ENCODE measurements at places on chromosomes 13 and 19. TPM values are rescaled to one million over a fixed set of nuclear protein-coding genes. Genes with fewer than 3 reads are reported as not detected.

The CLEC17A gene
- total RNA-seq, result not detected

The CD177 gene
- 1.4 TPM for total RNA-seq

The OXGR1 gene
- total RNA-seq, result not detected

The TNFRSF19 gene
- 20.0 TPM for total RNA-seq

The RASAL3 gene
- total RNA-seq, result 1.7 TPM

The FCER2 gene
- not detected for total RNA-seq

The DLL3 gene
- total RNA-seq, result not detected

The KIR2DL4 gene
- total RNA-seq, result not detected

The LYL1 gene
- 9.4 TPM for total RNA-seq

The FFAR1 gene
- not detected for total RNA-seq

DNA sequence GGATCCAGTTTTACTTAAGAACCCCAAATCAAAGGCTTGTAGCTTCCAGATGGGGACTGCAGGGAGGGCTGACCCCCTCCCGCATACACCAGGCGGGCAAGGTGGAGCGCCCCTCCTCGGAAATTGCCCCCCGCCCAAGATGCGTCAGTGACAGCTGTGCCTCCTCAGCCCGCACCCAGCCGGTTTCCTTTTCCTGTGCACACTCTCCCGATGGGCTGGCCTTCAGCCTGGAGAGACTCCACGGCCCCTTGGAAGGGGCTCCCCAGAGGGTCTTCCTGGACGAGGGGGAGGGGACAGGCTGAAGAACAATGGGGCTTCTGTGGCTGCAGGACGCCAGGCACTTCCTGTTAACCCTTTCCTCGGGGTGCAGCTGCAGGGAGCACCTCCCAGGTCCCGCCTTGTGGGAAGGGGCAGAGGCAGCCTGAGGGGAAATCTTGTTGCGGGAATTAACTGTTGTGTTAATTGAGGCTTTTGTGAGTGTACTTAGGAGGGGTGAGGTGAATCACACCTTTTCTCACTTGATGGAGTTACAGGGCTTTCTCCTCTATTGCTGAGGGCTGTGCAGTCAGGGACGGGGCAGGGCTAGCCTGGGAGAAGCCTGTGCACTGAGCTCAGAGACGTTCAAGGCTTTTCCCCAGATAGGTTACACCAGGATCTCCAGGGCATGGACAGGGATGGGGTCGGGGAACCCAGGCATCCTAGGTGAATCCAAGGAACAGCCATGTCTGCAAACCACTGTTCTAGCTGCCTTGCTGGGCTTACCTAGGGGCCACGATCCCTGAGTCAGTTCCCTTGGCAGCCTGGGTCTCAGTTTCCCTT is 14.3 kb downstream of the IER2 start:
- DNase-seq, result peak; percentile 89

GRCh38 chr19:38013913-38014580 is 107.0 kb downstream of the SIPA1L3 start:
- no peak for DNase-seq

GRCh38 chr19:2355168-2356035 is 4.7 kb upstream of the TMPRSS9 start:
- DNase-seq, result no peak

DNA sequence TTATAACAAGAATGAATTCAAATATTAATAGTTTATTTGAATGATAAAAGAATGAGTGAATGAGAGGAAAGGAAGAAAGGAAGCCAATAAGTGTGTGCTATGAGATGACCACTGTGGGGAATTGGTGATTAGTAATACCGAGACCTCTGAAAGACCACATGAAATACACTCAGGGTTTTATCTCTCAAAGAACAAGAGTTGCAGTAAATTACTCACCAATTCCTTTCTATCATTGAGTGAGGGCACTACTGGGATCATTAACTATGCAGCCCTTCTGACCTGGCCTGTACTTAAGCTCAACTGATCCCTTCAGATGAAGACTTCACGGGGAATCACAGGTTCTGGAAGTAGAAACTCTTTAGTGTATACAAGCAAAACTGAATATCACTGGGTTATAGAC is 1636.1 kb downstream of the SLITRK5 start:
- no peak for DNase-seq

DNA sequence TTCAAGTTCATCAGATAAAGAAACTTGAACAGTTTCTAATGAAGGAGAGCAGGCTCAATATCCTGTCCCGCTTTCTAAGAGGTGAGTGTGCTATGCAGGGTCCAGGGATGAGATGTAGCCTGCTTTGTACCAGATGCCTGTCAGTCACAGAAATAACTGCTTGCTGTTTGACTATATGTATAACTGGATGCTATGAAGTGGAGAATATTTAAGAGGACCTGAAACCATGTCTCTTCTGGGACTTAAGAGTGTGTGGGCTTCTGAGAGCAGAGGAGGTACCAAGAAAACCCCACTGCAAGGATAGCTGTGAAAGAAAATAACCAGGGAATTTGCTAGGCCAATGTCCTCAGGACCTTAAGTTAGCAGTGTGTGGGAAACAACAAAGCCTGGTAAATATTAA is 246.3 kb upstream of the RFC3 start:
- no peak for DNase-seq

- DNase-seq, result no peak
These were observed 11.2 kb upstream of the KLF12 start for GRCh38 chr13:74145249-74145975.

GRCh38 chr19:46298479-46299003 is 1.7 kb downstream of the HIF3A start:
- no peak for DNase-seq

GRCh38 chr13:79668201-79668752 is 187.3 kb downstream of the NDFIP2 start:
- no peak for DNase-seq

GRCh38 chr19:35869327-35870123 is 1.2 kb downstream of the APLP1 start:
- no peak for DNase-seq

GRCh38 chr13:42645717-42646116 is 71.8 kb downstream of the TNFSF11 start:
- DNase-seq, result no peak

DNA sequence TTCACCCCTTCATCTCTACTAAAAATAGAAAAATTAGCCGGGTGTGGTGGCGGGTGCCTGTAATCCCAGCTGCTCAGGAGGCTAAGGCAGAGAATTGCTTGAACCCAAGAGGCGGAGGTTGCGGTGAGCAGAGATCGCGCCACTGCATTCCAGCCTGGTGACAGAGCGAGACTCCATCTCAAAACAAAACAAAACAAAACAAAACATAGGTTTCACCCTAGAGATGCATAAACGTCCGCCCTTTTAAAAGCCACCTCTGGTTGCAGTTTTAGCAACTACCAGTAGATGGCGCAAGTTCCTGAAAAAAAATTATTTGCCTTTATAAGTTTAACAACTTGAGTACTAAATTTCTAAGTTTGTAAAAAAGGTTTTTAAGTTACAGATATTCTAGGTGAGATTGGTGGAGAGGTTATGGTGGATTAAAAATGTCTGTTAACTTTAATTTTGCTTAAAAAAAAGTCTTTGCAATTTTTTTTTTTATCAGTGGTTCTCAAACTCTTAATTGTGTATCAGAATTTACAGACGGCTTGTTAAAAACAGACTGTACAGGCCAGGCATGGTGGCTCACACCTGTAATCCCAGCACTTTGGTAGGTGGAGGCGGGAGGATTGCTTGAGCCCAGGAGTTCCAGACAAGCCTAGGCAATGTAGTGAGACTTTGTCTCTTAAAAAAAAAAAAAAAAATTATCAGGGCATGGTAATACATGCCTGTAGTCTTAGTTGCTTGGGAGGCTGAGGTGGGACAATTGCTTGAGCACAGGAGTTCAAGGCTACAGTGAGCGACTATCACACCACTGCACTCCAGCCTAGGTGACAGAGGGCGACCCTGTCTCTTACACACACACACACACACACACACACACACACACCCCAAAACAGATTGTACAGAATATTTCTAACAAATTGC is 42.1 kb downstream of the NAA16 start:
- DNase-seq, result no peak

GRCh38 chr19:48872884-48873475 is 759 bp downstream of the PPP1R15A start:
- peak; percentile 89 for DNase-seq

GRCh38 chr13:107211073-107211472 is 643.1 kb upstream of the ARGLU1 start:
- no peak for DNase-seq

GRCh38 chr19:10419646-10420443 is 493 bp upstream of the PDE4A start:
- no peak for DNase-seq

DNA sequence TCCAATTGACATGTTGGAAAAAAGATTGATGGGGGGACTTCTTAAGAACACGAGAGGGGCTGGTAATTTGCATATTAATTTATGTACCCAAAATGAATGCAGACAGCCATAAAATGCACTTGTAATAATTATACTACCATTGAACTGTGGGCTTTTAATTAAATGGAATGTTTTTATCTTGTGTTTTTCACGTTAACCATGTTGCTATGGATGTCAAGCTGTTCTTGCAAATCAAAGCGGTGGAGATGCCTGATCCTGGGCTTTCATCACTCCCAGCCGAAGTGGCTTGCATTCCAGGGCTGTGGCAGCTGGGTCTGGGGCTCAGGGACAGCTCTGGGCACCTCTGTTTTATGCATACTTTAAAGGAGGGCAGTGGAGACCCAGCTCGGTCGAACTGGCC is 179.4 kb upstream of the TMTC4 start:
- no peak for DNase-seq

DNA sequence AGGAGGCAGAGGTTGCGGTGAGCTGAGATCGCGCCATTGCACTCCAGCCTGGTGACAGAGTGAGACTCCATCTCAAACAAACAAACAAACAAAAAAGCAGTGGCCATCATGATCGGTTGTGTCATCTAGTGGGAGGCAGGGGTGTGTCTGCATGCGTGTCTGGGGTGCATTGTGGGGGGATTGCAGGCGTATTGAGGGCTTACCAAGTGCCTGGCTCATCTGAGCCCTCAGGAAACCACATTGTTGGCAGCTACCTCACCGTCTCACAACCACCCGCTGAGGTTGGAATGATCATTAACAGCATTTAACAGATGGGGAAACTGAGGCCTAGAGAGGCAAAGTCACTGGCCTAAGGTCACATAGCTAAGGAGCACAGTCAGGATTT is 30.5 kb downstream of the NFIC start:
- DNase-seq, result no peak

DNA sequence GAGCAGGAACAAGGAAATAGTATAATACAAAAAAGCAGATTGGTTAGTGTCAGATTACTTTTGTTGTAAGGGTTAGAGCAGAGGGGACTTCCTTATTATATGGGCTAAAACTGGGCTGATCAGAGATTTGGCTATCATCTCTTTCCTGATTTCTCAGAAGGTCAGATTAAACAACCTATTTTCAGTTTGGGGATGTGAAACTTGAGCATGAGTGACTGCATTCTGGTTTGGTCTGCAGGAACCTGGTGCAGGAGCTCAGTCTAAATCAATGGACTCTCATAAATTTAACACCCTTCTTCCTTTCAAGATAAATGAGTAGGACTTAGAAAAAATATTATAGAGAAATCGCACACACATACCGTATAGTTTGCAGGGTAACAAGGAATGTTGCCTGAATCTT is 12.9 kb upstream of the RFXAP start:
- no peak for DNase-seq

GRCh38 chr13:96816261-96816660 is 178.0 kb downstream of the OXGR1 start:
- DNase-seq, result no peak

- no peak for DNase-seq
These were observed 86.5 kb downstream of the ATP11A start for GRCh38 chr13:112776354-112776753.

- no peak for DNase-seq
These were observed 21.3 kb downstream of the ZNF77 start for GRCh38 chr19:2923510-2923909.

- DNase-seq, result no peak
These were observed 7.9 kb downstream of the CAB39L start for GRCh38 chr13:49435992-49436391.

GRCh38 chr13:93025984-93026383 is 200.6 kb upstream of the GPC6 start:
- DNase-seq, result no peak

DNA sequence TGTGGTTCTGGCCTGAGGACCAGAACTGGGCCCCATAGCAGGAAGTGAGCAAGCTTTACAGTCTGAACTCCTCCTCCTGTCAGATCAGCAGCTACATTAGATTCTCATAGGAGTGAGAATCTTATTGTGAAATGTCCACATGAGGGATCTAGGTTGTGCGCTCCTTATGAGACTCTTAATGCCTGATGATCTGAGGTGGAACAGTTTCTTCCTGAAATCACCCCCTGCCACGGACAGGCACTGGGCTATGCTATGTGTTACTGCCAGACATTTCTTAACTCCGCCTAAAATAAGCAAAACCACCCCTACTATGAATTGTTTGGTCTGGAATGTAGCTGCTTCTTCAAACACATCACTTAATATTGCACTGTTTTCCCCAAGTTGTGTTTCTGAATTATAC is 4.6 kb downstream of the FBXL3 start:
- no peak for DNase-seq

DNA sequence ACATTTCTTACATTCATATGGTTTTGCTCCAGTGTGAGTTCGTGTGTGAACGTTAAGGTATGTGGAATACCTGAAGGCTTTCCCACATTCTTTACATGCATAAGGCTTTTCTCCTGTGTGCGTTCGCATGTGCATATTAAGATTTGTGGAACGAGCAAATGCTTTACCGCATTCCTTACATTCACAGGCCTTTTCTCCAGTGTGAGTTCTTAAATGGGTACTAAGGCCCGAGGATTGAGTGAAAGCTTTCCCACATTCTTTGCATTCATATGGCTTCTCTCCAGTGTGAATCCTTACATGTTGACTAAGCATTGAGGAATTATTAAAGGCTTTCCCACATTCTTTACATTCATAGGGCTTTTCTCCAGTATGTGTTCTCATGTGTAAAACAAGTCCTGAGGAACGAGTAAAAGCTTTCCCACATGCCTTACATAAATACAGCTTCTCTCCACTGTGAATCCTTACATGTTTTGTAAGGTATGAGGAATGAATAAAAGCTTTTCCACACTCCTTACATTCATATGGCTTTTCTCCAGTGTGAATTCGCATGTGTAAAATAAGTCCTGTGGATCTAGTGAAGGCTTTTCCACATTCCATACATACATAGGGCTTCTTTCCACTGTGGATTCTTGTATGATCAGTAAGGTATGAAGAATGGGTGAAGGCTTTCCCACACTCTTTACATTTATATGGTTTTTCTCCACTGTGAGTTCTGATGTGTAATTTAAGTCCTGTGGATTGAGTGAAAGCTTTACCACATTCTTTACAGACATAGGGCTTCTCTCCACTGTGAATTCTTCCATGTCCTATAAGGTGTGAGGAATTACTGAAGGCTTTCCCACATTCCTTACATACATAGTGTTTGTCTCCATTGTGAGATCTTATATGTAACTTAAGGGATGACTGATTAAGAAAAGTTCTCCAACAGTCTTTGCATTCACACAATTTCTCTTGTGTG is 10.7 kb downstream of the ZNF846 start:
- no peak for DNase-seq

DNA sequence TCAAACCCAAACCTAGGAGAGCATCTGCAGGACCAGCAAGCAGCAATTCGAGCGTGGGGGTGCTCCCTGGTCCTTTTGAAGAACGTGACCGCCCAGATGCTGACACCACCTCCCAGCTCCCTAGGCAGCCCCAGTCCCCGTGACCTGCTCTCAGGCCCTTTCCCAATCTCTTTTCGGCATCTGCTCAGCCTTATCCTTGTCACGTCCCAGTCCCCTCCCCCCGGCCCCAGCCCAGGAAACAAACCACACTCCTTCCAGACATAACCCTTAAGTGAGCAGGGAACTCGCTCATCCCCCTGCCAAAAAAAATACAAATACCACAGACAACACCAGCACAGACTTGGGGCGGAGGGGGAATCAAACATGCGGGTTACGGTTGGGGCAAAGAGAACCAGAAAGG is 3.3 kb downstream of the MLLT1 start:
- DNase-seq, result no peak

GRCh38 chr19:16111909-16112752 is 442 bp downstream of the RAB8A start:
- no peak for DNase-seq
